H4 (cell line): ENCODE measurements at places on chromosomes 13 and 19. TPM values are rescaled to one million over a fixed set of nuclear protein-coding genes. Genes with fewer than 3 reads are reported as not detected.

DNA sequence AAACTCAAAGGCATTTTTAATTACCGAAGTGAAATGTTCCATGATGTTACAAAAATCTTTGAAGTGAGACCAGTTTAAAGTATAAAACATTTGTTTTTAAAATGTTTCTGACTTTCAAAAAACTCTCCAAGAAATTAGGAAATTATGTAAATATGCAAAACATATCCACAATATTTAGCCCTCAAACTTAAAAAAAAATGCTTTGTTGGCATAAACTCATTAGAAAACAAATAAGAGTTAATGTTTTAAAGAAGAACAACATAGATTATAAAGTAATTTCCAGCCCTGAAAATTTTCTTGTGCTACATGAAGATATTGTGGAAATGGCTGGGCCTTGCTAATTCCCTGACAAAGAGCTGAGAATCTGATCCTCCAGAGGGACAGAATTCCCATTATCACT lies 199.7 kb upstream of the STARD13 start:
- no peak for DNase-seq

DNA sequence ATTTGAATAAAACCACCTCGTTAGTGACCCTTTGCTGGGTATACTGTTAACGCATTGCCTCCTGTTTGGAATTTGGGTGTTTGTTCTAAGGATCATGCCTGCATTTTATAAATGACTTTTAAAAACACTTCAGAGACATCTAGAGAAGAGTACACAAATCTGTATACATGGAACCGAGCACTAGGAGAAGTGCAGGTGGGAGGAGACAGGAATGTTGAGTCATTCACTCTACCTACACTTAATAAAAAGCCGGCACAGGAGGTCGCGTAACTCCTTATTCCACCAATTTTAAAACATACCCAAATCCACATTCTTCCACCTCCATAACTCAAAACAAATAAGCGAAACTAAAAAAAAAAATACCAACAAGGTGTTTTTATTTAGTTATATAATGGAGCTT lies 48.6 kb downstream of the FGF9 start:
- DNase-seq, result no peak

DNA sequence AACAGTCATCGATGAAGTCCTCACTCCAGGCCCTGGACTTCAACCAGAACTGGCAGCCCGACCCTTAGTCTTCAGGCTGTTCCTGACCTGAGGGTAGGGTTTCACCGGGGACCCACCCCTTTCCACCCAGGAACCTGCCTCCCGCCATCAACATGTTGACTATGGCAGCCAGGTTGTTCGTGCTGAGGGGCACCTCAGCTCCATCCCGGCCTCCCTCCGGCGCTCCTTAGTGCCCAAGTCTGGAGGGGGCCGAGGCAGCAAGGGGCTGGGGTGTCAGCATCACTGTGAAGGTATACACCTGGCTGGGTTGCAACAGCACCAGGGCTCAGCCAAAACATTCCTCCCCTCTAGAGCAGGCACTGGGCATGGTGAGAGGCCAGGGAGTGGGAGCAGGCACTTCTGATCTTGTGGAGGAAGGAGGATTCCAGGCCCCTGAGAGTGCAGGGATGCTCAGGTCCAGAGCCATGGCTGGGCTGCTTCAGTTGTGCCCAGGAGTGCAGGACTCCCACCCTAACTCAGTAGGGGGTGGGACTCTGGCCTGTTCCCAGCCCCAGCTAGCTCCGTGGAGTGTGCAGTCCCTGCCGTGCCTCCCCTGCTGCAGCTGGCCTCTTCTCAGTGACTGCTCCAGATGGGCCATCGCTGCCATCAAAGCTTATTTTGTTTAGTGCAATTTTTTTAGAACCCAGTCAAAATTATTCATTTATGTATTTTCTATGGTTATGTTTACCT lies 1445.9 kb downstream of the PCDH9 start:
- DNase-seq, result no peak

CD70 gene
- 0.12 TPM in 1 of 2 replicates, not detected in the other for total RNA-seq

SIGLEC8 gene
- not detected in 2 replicates for total RNA-seq
